ENCODE measurements at places on chromosomes 2 and 18.

- no peak for DNase-seq
Measured at GRCh38 chr2:26706616-26707473, 14.3 kb downstream of the KCNK3 start.

DNA sequence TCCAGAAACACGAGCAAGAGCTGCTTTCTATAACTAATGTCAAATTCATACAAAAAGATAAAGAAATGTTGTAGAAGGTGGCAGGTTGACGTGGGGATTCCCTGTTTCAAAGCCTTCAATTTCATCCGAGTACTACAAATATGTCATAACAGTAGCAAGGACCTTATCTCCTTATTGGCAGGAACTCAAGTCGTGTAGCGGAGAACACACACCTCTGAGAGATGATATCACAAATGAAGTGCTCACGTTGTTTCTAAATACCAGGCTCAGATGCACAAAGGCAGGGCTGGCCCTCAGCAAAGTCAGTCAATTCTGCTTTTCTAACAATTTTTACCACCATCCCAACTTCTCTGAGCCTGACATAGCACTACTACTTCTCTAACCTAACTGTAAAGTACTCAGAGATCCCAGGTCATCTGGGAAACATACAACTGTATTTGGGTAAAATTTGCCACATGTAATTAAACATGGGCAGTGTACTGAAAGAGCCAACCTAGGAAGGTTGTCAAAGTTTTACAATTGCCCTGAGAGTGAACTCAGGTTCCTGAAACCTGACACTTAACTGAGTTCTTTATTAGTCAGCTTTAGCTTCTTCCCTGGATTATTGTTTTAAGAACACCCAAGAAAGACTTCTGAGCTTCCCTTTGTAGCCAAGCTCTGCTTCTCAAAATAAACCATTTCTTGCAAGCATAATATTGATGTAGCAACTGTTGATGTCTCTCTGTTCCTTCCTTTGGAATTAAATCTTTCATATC, 813.7 kb upstream of the ACVR2A start:
- no peak for DNase-seq

DNA sequence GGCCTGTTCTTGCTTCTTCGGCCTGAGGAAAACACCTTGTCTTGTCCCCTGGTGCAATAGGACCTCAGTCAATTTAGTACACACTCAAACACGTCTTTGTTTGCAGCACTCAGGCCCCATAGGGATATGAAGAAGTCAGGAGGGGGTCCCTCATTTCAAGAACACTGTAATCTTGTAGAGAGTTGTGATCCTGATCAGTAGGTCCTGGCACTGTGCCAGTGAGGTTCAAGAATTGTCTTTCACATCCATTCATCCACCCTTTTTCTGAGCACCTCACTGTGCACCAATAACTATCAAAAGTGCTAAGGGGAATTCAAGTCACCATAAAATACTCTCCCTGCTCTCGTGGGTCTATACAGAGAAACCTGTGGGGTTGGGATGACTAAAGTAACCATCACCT, 131.4 kb upstream of the LHCGR start:
- DNase-seq: no peak

GRCh38 chr2:134461511-134461910, 207.6 kb downstream of the MGAT5 start:
- DNase-seq: no peak

- no peak for DNase-seq
Measured at GRCh38 chr2:169797601-169798000, 1.1 kb upstream of the SSB start.

DNA sequence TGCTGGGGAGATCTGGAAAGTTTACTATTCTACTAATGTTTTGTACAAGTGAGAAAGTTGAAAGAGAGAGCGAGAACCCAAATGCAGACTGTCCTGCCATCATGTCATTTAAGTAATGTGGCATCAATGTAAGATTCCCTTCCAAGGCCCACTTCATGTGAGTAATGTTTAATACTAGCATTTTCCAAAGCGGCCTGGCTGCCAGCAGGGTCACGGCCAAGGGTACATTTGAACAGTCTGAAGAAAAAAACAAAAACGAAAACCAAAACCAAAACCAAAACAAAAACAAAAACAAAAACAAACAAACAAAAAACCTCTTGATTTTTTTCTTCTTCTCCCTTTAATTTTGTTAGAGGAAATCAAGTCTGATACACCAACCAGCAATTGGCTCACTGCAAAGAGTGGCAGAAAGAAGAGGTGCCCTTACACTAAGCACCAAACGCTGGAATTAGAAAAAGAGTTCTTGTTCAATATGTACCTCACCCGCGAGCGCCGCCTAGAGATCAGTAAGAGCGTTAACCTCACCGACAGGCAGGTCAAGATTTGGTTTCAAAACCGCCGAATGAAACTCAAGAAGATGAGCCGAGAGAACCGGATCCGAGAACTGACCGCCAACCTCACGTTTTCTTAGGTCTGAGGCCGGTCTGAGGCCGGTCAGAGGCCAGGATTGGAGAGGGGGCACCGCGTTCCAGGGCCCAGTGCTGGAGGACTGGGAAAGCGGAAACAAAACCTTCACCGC, 2.2 kb downstream of the HOXD10 start:
- DNase-seq: no peak

DNA sequence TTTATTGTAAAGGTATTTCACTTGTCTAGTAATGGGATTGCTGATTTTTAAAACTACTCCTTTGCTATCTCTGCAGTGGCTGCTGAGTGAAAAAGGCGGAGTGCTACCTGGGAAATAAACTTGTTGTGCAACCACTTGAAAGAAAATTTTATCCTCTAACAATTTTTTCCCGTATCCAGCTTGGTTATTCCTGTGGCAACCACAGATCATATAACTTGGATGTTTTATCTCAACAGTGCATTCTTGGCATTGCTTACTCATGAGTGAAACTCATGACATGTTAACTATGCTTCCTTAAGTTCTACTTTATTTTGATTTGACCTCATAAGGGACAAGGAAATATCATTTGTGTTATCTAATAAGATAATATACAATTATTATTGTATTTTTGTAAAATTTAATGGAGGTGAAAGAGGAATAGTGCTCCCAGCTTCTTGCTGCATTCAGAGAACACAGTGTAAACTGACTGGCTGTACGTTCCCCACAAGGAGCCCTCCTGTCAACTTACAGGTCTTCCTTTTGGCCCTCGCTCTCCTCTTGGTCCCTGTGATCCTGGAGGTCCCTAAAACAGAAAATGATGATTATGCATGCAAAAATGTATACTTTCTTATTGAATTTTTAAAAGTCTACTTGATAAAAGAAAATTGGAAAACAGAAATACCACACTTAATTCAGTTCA, 82.7 kb downstream of the COL5A2 start:
- no peak for DNase-seq

DNA sequence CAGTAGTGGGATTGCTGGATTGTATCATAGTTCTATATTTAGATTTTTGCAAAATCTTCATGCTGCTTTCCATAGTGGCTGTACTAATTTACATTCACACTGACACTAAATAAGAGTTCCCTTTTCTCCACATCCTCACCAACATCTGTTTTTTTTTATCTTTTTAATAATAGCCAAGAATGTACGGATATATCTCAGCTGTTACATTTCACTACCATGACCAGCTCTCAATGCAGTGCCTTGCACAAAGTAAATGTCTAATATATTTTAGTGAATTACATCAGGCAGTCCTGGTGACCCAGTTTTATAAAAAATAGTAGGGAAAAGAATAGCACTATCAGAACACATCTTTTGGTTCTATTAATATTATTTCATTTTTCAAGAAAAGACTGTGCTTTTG, 161.8 kb downstream of the LNPK start:
- DNase-seq: no peak

GRCh38 chr2:36480636-36481035, 117.3 kb downstream of the FEZ2 start:
- no peak for DNase-seq

GRCh38 chr2:101728865-101729264, 31.4 kb downstream of the MAP4K4 start:
- DNase-seq: no peak

GRCh38 chr2:199798831-199799580, 52.0 kb downstream of the FTCDNL1 start:
- DNase-seq: no peak

DNA sequence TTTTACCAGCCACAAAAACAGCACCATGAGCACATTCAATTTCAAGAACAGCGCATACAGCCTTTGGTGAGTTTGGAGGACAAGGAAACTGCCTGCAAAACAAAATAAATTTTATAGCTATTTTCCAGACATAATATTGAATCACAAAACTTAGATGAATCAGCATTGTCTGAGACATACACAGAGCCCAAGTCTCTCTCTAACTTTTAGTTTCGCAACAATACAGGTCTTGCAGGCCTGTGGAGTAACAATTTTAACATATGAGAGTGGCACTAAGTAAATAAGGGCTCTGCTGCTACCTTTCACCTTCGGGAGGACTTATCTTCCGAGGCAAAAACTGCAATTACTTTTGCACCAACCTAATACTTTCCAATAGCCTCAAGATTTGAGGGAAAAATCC, 56.1 kb upstream of the PEX13 start:
- DNase-seq: no peak

DNA sequence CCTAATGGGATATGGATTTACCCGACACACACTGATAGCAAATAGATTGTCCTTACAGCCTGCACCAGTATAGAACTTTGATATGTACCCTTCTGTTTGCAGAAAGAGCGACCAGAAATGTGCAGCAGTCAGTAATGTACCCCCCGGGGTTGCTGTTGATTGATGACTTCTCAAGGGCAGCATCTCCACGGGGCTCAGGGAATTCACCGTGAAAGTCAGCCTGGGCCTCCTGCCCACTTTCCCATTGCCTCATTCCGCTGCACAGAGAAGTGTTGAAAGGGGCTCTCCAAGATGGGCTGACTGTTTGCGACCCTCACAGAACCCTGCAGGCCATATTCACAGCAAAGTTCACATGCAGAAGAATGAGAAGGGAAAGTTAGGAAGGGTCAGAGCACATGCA, 241.3 kb downstream of the PRKCE start:
- DNase-seq: no peak

- no peak for DNase-seq
Measured at GRCh38 chr2:191629976-191630712, 47.8 kb upstream of the NABP1 start.

- DNase-seq: no peak
Measured at GRCh38 chr2:222751821-222752719, 80.6 kb downstream of the MOGAT1 start.

- DNase-seq: no peak
Measured at GRCh38 chr18:77146249-77147080, 13.9 kb upstream of the MBP start.

- no peak for DNase-seq
Measured at GRCh38 chr2:240649331-240649730, 24.1 kb downstream of the GPR35 start.

DNA sequence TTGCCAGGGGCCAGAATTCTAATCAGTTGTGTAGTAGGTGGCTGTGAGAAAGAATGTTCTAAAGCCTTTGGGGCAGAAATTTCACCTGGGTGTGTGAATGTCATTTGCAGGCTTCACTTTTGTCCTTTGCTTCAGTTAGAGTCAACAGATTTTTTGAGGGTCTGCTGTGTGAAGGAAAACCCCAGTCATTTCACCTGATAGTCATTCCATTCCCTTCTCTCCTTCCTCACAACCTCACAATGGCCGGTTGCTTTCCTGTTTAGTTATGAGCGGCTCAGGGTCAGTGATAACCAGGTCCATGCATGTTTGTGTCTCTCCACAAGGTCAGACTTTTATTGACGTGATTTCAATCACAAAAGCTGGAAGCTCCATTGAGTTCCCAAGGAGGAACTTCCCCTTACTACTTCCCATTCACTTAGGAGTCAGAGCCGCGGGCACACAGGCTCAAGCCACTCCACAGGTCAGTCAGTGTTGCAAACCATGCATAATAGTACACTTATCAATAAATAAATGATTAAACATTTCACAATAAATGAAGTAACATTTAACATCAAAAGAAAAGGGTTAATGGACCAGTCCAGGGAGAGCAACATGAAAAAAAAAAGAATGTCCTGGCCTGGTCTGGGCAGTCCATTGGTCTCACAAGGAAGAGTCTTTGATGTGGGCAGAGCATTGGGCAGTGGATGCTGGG, 74.3 kb downstream of the NPAS2 start:
- DNase-seq: no peak

DNA sequence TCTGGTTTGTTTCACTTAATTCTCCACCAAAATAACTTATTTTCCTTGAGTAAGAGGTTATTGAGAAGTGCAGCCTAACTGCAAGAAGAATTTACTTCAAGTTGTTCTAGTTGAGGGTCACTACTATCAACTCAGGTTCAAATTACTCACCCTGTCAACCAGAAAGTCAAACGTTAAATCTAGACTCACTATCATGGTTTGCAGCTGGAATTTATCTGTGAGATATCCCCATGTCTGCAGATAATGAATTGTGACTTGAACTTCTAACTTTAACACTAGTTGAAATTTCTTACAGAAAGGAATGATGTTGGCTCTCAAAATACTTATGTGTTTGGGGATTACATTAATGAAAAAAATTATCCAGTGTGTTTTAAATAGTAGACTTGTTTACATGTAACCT, 1145.7 kb upstream of the NXPH2 start:
- DNase-seq: no peak

- no peak for DNase-seq
Measured at GRCh38 chr18:36460854-36461253, 163.3 kb downstream of the FHOD3 start.

- DNase-seq: no peak
Measured at GRCh38 chr2:218437969-218438368, 19.0 kb downstream of the VIL1 start.

DNA sequence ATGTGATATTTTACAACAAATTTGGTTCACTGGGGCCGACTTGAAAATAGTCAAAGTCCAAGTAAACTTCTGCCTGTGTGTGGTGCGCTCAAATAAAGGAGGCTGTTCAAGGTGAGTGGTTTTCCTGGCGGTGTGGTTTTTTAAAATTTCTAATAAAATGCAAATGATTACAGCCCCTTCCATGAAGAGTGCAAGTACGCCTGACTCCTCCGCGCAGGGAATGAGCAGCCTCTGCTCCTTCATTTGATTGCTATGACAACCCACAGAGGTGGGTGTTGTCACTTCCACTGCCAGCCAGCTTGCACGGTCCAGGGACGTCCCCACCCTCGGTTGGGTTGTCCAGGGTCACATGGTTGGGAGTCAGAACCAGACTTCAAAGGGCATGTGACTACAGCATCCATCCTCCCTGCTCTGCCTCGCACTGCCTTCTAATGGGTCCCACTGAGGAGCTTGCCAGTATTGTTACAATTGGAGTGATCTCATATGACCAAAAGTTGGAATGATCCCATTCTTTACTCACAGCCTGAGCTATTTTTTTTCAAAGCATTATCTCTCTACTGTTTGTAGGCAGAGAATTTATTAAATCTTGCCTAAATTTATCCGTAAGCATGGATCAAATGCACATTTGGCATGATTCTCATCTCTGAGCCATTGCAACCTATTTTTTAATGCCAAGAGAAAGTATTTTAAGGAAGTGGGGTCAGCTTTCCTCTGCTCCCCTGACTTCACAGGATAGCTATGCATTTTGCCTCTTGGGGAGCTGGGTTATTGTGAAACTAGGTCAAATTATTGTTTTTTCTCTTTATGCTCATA, 121.3 kb downstream of the AGAP1 start:
- no peak for DNase-seq
